ENCODE measurements at places on chromosomes 5 and 9. TPM values are rescaled to one million over a fixed set of nuclear protein-coding genes. Genes with fewer than 3 reads are reported as not detected.
A peak's percentile ranks its signal among the peaks of the same experiment; 100 is the strongest.

The PCDHA4 gene
- not detected for total RNA-seq

The COL15A1 gene
- not detected for total RNA-seq

DNA sequence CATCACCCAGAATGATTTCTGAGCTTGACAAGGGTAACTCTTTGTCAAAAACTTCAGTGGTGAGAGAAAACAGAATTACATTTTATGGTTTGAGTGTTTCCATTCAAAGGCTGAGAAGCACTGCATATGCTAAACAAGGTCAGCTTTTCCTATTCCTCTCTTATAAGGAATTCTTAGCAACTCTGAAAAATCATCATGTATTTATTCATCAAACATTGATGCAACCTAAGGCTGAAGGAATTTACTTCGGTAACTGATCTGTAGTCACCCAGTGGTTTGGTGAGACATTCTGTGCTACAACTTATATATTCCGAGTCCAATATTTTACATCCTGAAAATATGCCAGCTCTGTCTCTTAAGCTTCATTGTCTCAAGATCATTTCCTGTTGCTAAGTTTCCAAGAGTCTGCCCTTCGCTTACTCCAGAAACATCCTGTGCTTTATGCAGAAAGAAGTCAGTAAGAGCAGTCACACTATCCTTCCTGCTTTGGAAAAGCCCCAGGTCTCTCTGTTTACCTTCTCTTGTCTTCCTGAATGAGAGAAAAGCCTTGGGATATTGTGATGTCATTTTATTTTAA is 176.6 kb upstream of the TBCA start:
- no peak for DNase-seq

- DNase-seq = no peak
These were observed 34.7 kb upstream of the ADRB2 start for GRCh38 chr5:148791696-148792095.

DNA sequence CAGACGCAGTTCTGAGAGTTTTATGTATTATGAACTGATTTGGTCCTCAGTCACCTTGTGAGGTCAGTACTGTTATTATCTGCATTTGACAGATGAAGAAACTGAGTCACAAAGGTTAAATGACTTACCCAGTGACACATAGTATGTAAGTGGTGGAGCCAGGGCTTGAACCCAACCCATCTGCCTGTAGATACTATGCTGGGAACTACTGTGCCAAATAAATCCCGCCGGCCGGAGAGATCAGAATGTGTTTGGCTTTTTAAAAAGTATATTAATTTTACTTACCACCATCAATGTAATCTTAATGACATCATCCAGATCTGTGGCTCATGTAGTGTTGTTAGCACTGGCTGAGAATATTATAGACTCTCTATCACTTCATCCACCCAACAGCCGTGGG is 80.8 kb downstream of the ZNF618 start:
- no peak for DNase-seq

DNA sequence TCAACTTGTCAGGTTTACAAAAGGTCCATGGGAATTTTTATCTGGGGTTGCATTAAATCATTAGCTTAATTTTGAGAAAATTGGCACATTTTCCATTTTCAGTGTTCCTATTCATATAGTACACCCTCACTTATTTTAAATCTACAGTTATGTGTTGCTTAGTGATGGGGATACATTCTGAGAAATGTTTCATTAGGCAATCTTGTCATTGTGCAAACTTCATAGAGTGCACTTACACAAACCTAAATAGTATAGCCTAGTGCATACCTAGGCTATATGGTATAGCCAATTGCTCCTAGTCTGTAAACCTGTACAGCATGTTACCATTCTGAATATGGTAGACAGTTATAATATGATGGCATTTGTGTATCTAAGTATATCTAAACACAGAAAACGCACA is 19.8 kb upstream of the FAM151B start:
- DNase-seq = no peak

The ECPAS gene
- total RNA-seq = 86.4 TPM

The SLC4A9 gene
- total RNA-seq = not detected

GRCh38 chr9:35729700-35730485 is 2.1 kb downstream of the TLN1 start:
- DNase-seq = no peak

The CORO2A gene
- total RNA-seq = 5.1 TPM

The FCN2 gene
- not detected for total RNA-seq

The EGFLAM gene
- not detected for total RNA-seq

GRCh38 chr9:132804576-132805295 is 73.3 kb downstream of the AK8 start:
- DNase-seq = no peak

The GARIN3 gene
- 0.29 TPM for total RNA-seq

The C9orf152 gene
- not detected for total RNA-seq

DNA sequence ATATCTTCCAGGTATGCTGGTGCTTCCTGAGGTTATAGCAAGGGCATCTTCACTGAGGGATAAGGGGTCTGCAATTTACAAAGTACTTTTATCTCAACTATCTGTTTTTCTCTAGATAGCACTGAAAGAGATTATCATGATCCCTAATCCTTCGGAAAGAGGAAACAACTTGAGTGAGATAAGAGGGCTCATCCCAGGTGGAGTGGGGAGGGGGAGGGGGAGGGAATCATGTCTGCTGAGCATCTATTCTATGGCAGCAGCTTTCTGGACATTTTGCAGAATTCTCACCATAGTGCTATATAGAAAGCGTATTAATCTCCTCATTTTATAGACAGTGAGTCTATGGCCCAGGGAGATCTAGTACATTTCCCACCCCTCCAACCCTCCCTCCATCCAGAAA is 5.9 kb downstream of the TNFSF15 start:
- DNase-seq = no peak

DNA sequence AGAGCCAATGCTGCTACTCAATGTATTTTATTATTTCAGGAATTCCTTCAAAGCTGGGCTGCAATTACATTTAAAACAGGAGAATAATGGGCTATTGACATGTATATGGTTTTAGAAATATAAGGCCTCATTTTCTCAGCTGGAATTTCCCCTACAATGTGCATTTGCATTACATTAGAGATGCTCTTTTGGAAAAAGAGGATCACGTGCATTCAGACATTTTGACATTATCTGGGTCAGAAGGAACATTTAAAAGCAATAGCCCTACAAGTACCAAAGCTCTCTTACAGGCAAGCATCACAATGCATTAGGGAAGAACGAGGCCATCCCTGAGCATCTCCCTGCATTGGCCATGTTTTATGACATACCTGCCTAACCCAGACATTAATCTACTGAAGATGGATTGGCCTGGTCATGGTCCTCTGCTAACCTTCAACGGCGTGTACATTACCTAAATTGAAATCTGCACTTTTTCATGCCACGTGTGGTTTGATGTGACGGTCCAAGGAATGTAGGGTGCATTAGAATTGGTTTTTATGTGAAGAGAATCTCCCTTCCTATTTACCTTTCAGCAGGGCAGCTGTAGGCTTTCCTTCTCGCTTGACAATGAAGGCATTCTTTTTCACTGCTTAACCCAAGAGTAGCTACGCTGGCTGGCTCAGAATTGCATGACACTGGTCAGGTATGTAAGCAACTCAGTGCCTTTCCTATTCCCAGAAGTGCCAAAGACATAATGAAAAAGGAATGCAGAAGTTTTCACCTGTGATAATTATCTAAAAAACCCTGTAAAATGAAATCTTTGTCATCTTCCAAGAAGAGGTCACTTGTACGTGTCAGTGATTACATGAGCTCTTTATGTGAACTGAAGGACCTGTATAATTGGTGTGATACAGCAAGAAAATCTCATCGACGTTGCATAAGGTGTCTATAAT is 212.3 kb upstream of the MPDZ start:
- no peak for DNase-seq

The LCN10 gene
- total RNA-seq = 1.1 TPM

The SPINK7 gene
- total RNA-seq = not detected

GRCh38 chr5:144284036-144284435 is 113.4 kb downstream of the KCTD16 start:
- no peak for DNase-seq

The ZNF366 gene
- total RNA-seq = not detected

- no peak for DNase-seq
These were observed 287.2 kb downstream of the CWC27 start for GRCh38 chr5:65055938-65056337.

- DNase-seq = no peak
These were observed 9.0 kb downstream of the KIAA1958 start for GRCh38 chr9:112495614-112496013.

The ANKRD31 gene
- total RNA-seq = 0.66 TPM

DNA sequence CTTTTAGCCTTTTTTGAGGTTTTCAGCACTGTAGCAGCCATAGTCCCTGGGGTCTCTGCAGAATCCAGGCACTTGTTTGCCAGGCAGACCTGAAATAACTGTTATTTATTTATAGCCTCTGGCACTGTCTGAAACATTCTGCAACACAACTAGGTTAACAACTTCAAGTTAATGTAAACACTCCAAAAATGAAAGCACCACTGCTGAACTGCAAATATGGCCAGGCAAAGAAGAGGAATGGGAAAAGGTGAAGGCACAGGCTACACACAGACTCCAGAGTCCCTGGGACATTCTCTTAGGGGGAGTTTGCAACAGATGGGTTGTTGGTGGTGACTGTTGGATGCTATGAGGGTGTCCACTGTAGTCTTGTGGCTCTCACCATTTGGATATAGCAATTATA is 369.0 kb downstream of the MAT2B start:
- no peak for DNase-seq

GRCh38 chr5:148913985-148914431 is 87.6 kb downstream of the ADRB2 start:
- DNase-seq = no peak

DNA sequence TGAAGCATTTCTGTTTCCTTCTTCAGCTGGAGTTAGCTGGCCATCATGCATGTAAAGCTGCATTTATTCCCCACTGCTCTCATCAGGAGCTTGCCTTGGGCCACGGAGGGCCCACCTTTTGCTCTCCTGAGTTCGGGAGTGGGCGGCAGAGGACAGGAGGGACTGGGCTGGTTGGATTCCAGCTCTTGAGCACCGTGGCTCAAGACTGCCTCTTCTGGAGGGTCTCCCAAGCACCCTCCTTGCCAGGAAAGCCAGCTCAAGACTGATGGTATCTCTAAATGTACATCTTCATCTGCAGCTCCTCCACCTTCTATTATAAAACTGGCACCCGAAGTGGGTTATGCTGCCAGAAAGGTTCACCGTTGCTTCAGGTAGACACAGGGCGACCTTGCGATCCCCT is 399.6 kb upstream of the IRX1 start:
- no peak for DNase-seq

The LRRC14B gene
- not detected for total RNA-seq

DNA sequence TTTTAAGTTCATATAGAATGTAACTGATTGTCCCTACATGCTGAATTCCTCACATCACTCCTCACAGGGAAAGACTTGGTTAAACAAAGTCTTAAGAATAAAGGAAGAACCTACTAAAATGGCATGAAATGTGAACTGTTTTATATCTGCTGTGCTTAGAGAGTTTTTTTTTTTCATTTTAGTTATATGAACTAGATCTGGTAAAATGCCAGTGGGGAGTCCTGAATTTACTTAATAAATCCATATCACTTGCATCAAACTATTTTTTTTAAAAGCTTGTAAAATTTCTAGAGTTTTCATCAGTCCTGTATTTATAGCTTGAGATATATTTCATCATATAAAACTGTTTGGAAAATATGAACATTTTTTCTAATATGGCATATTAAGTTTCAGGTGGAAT is 1528.6 kb downstream of the EFNA5 start:
- DNase-seq = no peak

GRCh38 chr5:41921874-41922273 is 3.2 kb upstream of the FBXO4 start:
- no peak for DNase-seq

DNA sequence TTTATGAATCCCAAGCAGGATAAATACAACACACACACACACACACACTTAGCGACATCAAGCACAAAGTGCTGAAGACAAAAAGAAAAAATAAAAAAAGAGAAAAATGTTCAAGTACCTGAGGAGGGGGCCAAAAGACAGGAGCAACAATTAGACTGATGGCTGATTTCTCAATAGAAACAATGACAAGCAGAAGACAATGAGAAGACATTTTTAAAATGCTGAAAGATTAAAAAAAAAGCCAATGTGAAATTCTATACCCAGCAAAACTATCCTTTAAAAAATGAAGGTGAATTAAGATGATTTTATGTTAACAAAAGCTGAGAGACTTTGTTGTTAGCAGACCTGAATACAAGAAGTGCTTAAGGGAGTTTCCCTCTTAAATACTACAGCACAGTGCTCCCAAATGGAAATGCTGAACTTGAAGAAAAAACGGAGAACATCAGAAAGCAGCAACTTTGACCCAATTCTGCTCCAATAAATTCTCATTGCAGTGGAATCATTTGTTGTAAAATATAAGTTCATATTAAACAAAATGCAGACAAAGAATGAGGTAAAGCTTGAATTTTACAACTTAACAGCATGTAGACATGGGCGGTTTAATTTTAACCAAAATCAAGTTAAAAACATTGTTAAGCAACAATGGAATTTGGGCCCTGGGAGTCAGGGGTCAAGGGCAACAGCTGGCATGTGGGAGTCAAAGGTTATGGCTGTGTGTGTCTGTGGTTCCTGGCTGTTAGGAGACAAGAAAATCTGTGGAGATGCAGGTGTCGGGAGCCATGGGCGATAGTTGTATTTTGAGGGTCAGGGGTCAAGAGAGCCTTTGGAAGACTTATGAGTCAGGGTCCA is 776 bp upstream of the RANBP17 start:
- DNase-seq = no peak

The PCDHA5 gene
- total RNA-seq = not detected

GRCh38 chr9:119934497-119934896 is 565.3 kb upstream of the BRINP1 start:
- no peak for DNase-seq

- no peak for DNase-seq
These were observed 2.9 kb upstream of the RNF130 start for GRCh38 chr5:180074462-180074861.

- no peak for DNase-seq
These were observed 2.5 kb upstream of the SPRY4 start for GRCh38 chr5:142327111-142327842.

DNA sequence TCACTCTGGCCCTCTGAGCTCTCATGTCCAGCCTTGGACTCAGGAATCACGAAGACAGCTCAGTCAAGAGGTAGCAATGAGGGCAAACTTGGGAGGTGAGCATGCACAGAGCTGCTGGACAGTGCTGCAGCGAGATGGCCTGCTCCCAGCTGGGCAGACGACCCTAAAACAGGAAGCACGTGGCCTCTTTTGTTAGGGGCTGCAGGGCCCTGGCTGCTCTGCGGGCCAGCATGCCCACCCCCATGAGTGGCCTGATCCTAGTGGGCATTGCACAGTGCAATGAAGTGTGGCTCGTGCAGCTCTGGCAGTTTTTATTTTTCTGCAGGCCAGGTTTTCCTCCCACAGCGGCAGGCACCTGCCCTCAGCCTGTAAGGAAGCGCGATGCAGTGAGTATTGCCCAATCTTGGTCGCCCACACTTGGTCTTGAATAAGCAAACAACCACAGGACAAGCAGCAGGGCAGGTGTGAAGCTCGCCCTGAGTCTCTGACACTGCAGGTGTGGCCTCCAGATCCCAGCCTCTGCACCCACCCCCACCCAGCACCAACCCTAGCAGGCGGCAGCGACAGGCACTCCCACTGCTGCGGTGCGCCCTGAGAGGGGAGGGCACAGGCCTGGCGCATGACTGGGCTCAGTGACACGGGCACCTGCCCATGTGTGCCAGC is 60.8 kb downstream of the SEMA4D start:
- DNase-seq = peak; percentile 85

The CFAP77 gene
- not detected for total RNA-seq

The NUTM2G gene
- total RNA-seq = not detected

All from CD8-positive, alpha-beta memory T cell (primary cell).